ACHN (cell line): ENCODE measurements at places on chromosomes 16 and 17.

DNA sequence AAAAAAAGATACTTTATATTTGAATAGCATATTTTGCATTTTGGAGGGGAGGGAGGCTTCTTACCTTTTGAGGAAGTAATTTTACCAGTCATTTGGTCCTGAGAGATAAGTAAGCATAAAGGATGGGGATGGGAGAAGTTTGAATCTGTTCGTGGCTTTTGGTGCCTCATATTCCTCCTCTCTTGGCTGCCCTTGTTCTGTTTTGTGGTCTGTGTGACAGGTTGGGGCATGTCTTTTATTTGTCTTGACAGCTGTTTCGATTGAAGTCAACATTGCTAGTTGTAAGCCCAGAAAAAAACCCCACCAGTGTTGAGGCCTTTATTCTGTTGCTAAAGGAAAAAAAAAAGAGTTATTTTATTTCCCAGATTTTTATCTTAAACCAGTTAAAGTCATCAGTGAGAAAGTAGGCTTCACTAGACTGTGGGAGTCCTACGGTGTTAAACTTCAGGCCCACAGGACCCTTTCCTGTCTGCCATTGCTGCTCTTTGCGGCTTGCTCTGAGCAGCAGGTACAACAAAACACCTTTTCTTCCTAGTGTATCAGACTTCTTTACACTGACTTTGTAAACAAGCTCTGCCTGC is 11.4 kb downstream of the SLC7A6 start:
- no peak for DNase-seq

- no peak for DNase-seq
Observed at GRCh38 chr16:23824909-23825308, 10.9 kb upstream of the PRKCB start.

GRCh38 chr16:86252596-86252995 is 257.7 kb upstream of the FOXF1 start:
- DNase-seq, result peak; percentile 47

GRCh38 chr17:14203388-14203787 is 33.3 kb downstream of the CDRT15 start:
- DNase-seq, result no peak

- DNase-seq, result no peak
Observed at GRCh38 chr16:58862334-58863021, 128.4 kb upstream of the GOT2 start.

DNA sequence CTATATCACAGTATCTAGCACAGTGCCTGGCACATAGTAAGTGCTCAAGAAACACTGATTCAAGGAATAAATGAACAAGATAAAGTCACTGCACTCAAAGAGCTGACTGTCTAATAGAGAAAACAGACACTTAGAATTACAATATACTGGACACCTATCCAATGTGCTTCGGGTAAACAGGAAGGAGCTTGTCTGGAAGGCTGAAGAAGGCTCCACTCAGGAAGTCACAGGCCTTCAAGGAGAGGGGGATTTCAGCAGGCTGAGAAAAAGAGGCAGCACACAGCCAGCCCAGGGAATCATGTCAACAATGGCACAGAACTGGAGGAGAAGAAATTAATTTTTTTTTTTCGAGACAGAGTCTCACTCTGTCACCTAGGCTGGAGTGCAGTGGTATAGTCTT is 9.7 kb upstream of the IL4R start:
- DNase-seq, result no peak

DNA sequence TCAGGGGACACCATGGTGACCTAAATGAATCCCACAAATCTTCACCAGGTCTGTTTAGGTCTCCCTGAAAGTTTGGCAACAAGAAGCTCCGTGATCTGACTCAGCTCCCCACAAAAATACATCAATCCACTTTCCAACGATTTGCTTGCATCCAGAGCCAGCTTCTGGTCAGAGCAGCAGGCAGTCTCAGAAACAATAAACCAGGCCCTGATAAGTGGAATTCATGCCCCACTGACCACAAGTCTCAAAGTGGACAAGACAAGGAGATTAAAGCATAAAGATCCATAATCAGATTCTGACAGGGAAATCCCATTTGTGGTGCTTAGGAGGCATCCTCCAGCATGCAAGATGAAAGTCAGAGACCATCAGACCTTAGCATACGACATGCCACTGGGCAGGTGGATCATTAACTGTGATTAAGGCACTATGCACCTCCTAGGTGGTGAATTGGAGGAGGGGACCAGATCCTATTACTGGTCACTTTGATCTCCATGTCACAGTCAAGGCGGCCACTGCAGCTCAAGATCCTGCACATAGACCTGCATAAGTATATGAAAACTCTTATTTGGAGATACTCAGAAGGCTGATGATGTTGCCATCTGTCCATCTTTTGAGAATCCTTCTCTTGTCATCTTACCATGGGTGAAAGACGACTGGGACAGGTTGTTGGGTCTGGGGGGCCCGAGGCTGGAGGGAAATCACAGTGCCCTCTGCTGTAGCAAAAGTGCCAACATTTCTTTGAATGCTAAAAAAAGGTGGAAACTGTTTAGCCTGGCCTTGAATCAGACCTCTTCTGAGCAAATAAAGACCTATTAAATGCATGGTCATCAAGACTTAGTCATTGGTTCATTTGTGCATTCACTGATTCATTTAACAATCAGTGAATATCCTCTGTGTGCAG is 309.2 kb upstream of the CCL2 start:
- DNase-seq, result no peak

DNA sequence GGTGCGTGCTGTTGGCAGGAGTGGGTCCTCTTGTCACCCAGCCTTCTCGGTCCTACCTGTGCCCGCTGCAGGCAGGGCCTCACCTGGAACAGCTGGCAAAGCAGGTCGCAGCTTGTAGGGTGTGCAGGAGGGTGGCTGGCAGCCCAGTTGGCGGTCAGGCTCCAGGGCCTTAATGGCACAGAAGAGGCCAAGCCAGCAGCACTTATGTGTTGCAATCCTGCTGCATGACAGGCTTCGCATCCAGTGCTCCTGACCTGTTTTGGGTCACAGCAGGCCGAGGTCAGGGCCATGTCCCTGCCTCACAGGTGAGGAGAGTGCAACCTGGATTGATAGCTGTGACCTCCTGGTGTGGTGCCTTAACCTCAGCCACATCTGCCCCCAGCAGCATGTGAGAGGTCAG is 31.9 kb downstream of the ZC3H18 start:
- no peak for DNase-seq

- peak; percentile 36 for DNase-seq
Observed at GRCh38 chr16:77406680-77407079, 28.2 kb downstream of the ADAMTS18 start.

DNA sequence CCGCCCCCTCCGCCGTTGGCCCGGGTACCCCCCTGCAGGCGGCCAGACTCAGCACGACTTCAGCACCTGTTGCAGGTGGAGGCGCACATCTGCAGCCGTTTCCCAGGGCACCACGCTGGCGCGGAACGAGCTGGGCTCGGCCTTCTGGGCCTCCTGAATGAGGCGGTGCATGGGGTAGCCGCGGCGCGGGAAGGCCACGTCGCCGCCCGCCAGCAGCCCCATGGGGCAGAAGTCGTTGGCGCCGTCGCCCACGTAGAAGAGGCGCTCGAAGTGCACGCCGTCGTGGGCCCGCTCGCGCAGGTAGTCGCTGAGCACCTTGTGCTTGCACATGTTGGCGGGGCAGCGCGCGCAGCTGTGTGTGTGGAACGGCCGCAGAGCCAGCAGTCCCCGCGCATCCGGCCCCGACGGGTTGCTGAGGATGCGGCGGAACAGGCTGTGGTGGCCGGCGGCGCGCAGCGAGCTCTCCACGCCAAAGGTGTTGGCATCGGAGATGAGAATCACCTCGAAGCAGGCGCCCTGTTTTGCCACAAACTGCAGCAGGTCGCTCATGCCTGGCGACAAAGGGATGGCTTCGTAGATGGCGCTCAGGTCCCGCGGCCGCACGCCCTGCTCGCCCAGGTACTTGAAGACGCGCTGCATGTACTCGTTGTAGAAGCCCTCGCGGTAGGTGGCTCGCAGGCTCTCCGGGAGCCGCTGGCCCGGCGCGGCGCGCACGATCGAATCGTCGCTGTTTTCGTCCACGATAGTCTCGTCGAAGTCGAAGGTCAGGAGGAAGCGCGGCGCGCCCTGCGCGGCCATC is 6.2 kb downstream of the PHOSPHO1 start:
- no peak for DNase-seq

DNA sequence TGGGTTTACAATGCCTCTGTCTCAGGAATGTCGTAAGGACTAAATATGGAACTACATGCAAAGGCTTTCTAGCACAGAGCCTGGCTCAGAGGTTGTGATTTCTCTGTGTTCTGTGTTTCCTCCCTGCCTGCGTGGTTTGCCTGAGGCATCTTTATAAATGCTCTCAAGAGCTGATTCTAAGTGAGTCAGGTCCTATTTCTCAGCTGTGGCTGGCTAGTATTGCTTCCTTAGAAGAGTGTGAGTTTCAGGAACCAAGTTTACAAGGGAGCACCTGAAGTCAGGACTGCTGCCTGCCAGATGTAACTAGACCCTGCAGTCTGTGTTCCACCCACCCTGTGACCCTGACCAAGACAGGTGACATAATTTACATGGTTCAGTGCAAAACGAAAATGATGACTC is 8.0 kb upstream of the CCL1 start:
- DNase-seq, result no peak

- no peak for DNase-seq
Observed at GRCh38 chr16:5639531-5639930, 541.9 kb upstream of the EEF2KMT start.

- DNase-seq, result no peak
Observed at GRCh38 chr17:82257473-82257872, 16.0 kb downstream of the CSNK1D start.

GRCh38 chr17:70230850-70231640 is 61.7 kb downstream of the KCNJ2 start:
- no peak for DNase-seq

DNA sequence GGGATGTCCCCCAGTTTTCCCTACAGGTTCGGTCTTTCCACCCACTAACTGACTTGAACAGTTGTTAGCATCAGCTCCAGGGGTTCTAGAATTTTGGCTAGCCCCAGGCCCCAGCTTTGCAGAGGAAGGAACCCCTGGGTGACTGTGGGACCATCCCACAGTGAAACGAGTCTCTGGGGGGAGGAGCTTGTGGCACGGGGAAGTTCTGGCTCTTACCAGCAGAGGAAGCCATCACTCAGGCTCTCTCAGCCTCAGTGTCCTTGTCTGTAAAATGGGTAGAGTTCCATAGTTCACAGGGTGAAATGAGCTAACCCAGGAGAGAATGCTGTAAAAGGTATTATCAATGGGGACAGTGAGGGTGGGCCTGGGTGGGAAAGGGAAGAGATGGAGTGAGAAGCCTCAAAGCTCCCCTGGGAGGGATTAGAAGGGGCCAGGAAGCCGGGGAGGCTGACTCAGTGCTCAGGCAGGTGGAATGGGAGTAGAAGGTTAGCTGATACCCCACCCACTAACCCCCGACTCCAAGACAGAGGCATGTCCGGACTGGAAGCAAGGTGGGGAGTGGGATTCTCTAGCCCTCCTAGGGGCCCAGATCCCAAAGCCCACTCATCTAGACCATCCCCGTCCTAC is 30.9 kb upstream of the CDC42EP4 start:
- peak; percentile 62 for DNase-seq

DNA sequence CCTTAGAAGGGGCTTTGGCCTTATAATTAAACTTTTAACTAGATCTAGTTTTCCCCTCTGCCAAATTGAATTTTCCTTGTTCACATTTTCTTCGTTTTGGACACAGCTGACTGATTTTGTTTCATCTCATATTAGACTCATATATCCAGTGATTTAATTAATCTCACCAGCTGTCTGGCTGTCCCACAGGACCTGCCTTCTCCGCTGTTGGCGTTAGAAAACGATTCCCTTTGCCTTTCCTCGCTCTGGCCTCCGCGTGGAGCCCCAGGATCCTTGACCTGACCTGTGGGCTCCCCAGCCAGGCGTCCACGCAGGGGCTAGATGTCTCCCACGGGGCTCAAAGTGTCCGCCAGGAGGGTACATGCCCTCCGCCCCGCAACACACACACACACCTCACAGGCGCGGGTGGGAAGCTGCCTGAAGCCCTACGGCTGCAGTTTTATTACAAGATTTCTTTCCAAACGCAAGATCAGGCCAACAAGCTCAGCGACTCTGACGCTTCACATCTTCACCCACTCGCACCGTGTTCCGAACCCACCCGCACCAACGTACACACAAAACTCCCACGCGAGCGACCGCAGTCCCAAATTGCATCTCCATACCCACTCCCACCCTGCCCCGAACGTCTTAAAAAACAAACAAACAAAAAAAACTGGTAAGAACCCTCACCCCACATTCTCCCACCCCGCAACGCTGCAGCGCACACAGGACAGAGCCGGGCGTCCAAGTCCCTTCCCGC is 1.1 kb downstream of the RPRML start:
- DNase-seq, result no peak

GRCh38 chr16:2711370-2712062 is 8.5 kb downstream of the PRSS27 start:
- no peak for DNase-seq

DNA sequence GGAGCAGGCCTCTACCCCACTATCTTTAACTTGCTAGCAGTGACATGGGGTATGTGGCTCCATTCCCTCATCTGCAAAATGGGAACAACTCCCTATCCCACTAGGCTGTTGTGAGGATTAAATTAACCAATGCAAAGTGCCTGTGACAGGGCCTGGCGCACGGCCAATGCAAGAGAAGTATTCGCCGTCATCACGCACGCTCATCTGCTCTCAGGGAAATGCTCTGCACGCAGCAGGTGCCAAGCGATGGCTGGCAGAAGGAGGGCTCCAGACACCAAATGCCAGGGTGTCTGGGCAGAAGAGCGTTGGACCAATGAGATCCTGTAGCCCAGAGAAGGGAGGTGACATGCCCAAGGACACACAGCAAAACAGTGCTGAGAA is 17.3 kb downstream of the FAM83G start:
- no peak for DNase-seq

GRCh38 chr17:35890774-35891155 is 10.6 kb upstream of the CCL5 start:
- no peak for DNase-seq

GRCh38 chr16:13315642-13316427 is 414.4 kb downstream of the SHISA9 start:
- peak; percentile 13 for DNase-seq

DNA sequence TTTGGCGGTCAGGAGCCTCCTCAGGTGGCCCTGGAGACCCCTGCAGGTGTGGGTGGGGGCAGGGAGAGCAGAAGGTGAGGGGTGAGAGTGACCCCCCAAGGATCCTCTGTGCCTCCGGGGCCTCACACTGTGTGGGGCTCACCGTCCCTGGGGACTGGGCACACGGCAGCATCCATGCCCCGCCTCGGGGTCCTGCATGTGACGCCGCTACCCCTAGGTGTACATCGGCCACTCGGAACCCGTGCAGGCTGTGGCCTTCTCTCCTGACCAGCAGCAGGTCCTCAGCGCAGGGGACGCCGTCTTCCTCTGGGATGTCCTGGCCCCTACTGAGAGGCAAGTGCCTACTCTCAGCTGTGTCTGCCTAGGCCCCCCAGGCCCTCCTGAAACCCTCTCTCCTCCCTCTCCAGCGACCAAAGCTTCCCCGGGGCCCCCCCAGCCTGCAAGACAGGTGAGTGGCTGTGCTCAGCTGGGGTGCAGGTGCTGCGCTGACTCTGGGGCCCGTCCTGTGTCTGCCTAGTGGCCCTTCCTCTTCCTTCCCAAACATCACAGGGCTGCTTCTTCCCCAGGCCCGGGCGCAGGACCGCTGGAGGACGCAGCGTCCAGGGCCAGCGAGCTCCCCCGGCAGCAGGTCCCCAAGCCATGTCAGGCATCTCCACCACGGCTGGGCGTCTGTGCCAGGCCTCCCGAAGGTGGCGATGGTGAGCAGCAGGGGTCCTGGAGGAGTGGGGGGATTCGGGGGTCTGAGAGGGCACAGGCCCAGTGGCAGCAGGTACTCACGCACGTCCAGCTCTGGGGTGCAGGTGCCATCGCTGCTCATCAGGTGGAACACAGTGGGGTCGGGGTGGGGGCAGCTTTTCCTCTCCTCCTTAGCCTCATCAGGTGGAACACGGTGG is 9.0 kb upstream of the RHOT2 start:
- DNase-seq, result no peak
